ENCODE measurements at places on chromosomes 7 and 10.

DNA sequence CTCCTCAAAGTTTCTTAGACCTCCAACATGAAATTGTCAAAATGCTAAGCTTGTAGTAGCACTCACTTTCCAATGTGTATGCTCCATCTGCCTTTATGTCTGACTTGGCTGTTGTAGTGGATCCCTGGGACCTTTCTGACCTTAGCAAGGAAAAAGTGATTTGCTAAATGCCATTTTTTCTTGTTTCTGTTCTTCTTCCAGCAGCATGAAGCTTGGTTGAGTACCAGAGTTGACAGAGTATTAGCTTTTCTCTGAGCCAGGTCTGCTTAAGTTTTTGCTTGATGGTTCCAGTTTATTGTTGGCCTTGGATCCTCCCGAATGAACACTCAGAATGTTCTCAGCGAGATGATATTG, 168.7 kb downstream of the SND1 start:
- peaks cover 28% of the 10 kb centered on the region for H3K36me3 ChIP-seq
- peaks cover 36% of the 10 kb centered on the region for H3K4me1 ChIP-seq
- H3K4me3 ChIP-seq = peak overlapping the region; percentile 28
- no peaks in the 10 kb centered on the region for H3K27me3 ChIP-seq

DNA sequence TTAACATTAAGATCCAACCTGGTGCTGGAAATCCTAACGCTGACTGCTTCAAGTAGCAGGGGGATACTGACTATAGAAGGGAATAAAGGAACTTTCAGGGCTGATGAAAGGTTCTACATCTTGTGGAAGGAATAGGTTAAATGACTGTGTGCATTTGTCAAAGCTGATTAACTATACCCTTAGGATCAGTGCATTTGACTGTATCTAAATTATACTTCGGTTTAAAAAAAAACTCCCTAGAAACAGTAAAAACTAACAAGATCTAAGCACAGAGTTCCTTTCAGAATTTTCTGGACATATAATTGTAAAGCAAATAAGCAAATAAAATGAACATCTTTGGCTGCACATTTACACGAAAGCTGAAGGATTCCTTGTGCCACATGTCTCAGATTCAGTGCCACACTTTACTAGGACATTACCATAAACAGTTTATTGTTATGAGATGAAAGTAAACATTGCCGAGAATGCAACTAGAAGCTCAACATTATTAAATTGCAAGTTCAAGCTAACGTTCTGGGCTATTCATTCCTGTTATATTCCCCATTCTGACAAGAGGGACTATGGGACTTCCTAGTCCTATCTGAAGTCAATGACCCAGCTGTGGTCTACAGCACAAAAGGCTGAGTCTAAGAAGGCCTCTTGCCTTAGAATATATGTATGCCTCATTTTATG, 20.7 kb downstream of the ANK3 start:
- no peaks in the 10 kb centered on the region for H3K36me3 ChIP-seq
- no peaks in the 10 kb centered on the region for H3K27me3 ChIP-seq
- no peak for ATAC-seq
- no peak overlapping the region for H3K4me3 ChIP-seq

DNA sequence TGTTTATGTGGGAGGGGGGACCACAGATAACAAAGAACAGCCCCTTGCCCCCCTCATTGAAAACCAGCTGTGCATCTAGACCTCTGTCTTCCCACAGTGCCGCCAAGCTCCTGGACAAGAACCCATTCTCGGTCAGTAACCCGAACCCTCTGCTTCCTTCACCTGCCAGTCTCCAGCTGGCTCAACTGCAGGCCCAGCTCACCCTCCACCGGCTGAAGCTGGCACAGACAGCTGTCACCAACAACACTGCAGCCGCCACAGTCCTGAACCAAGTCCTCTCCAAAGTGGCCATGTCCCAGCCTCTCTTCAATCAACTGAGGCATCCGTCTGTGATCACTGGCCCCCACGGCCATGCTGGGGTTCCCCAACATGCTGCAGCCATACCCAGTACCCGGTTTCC, 91.0 kb upstream of the PDCD4 start:
- H3K27me3 ChIP-seq = no peaks in the 10 kb centered on the region
- no peak for ATAC-seq
- H3K27ac ChIP-seq = peak overlapping the region; percentile 50
- no peaks in the 10 kb centered on the region for H3K36me3 ChIP-seq

DNA sequence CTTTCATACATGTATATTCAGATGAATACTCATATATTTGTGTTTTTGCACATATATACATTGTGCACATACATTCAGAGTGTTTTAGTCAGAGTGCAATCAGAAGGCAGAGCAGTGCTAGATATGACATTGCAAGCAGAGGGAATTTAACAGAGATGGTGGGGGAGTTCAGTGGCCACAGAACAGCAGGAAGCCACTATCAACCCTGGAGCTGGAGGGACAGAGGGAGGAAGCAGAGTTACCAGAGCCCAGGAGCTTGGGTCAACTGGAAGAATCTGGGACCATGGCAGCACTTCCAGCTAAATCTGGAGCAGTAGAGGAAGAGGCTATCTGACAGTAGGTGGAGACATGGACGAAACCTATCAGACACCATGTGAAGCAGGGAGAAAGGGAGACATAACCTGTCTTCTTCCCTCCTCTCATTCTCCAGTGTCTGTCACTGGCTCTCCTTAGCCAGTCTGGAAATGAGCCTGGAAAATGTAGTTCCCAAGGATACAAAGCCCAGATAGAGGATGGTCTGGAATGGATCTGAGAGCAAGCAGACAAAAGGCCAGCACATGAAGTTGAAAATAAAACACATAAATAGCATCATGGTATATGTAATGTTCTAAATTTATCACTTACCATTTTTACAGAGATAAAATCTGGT, 33.6 kb upstream of the HERPUD2 start:
- H3K27ac ChIP-seq = no peak overlapping the region
- peaks cover 23% of the 10 kb centered on the region for H3K4me1 ChIP-seq
- no peaks in the 10 kb centered on the region for H3K36me3 ChIP-seq
- no peak for ATAC-seq

- H3K4me3 ChIP-seq = no peak overlapping the region
- no peaks in the 10 kb centered on the region for H3K27me3 ChIP-seq
- H3K36me3 ChIP-seq = no peaks in the 10 kb centered on the region
- H3K27ac ChIP-seq = no peak overlapping the region
Observed at GRCh38 chr10:94156453-94156852, 162.7 kb downstream of the PLCE1 start.

GRCh38 chr10:125252937-125253336, 92.6 kb upstream of the CTBP2 start:
- H3K4me1 ChIP-seq = no peaks in the 10 kb centered on the region
- ATAC-seq = no peak
- H3K27me3 ChIP-seq = no peaks in the 10 kb centered on the region
- no peak overlapping the region for H3K27ac ChIP-seq
- H3K36me3 ChIP-seq = no peaks in the 10 kb centered on the region

- no peaks in the 10 kb centered on the region for H3K4me1 ChIP-seq
- no peak overlapping the region for H3K4me3 ChIP-seq
- H3K27me3 ChIP-seq = peaks cover 3% of the 10 kb centered on the region
- no peak for ATAC-seq
Observed at GRCh38 chr7:12941512-12941911, 254.1 kb downstream of the ARL4A start.

DNA sequence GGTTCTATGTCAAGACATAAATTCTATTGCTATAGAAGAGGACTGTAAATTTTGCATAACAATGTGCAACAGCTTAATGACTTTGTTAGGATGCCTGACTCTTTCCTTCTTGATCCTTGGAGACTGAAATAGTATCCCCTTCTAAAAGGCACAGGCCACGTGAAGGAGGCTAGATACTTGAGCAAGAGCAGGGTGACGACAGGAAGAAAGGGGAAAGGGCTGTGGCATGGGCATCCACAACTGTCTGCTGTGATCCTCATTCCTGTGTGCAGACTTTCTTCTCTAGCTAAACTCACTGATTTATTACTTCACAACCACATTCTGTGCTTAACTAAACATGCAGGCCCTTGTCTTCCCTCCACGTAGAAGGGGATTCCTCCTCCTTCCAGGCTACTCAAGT, 1111.8 kb upstream of the C7orf33 start:
- H3K27ac ChIP-seq = no peak overlapping the region
- no peak overlapping the region for H3K4me3 ChIP-seq
- H3K27me3 ChIP-seq = no peaks in the 10 kb centered on the region
- ATAC-seq = no peak
- no peaks in the 10 kb centered on the region for H3K4me1 ChIP-seq

DNA sequence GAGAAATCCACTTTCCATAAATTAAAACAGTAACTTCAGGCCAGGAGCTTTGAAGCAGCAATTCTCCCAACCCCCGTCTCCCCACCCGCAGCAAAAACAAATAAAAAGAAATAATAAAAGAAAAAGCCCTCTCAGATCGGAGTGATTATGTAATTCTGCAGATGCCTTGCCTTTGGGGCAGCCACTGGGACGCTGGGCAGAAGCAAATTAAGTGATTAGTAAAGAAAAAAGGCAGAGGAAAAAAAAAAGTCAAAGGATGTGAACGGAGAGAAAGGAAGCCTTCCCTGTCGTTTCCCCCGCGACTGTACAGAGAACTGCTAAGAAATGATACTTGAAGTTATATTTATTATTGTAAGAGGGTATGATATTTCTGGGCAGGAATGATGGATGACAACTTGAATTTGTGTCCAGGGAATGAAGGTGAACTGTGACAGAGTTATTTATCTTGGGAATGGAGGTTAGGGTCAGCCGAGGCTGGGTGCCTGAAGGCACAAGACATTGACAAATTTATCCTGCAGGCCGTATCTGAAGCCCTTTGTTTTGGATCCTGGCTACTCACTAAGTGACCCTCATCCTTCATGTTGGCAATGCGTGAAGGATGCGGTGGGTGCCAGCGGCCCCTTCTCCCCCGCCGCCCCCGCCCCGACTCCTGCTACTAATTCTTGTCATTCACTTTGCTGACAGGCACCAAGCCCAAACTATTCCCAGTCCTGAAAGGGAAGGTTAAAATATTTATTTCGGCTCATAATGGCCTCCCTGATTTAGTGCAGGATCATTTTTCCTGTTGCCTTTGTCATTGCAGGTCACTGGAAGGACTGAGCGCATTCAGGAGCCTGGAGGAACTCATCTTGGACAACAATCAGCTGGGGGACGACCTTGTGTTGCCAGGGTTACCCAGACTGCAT, 604.0 kb downstream of the LRMDA start:
- ATAC-seq = no peak
- peaks cover 19% of the 10 kb centered on the region for H3K27me3 ChIP-seq
- H3K27ac ChIP-seq = no peak overlapping the region
- H3K36me3 ChIP-seq = no peaks in the 10 kb centered on the region
- no peak overlapping the region for H3K4me3 ChIP-seq

DNA sequence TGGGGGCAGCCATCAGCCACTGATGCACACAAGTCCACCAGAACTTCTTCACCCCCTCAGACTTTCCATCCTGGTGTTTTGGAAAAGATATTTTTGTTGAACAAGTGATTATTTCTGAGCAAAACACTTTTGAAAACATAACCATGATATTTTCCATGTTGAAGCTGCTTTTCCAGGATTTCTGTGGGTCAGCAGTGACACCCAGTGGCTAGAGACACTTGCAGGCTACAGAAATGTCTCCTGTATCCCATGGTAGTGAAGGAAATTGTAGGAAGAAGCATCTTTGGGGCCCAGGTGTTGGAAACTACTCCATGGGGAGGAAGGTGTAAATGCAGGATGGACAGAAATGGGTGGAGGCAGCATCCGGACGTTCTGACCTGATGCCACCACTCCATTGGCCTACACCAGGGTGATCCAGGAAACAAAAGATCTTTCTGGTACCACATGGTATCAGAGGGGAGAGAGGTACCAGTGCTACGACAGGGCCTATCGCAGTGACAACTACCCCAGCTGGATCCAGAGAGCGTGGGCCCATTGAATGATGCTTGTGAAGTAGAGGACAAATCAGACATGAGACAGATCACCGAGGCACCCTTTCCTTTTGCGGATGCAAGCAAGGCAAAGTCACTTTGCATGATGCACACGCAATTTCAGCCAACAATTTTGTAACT, 111.7 kb upstream of the COBL start:
- H3K36me3 ChIP-seq = no peaks in the 10 kb centered on the region
- no peaks in the 10 kb centered on the region for H3K4me1 ChIP-seq
- no peak for ATAC-seq
- H3K27me3 ChIP-seq = peaks cover 10% of the 10 kb centered on the region
- H3K27ac ChIP-seq = no peak overlapping the region
- H3K4me3 ChIP-seq = no peak overlapping the region

DNA sequence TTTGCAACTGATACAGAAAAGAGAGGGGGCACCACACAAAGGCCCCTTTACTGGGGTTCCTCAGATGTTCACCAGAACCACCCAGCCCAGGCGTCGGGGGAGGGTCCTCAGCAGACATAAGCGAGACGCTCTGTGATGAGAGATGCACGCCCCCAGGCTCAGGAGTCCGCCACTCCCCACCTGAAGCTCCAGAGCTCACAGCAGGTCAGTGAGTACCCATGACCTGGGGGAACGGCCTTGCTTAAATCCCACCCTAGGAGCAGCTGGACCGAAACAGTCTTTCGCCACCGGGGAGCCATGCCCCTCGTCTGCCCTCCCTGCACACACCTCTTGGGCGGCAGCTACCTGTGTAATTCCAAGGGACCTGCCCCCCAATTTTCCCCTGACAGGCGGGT, 2.8 kb downstream of the CRYGN start:
- no peaks in the 10 kb centered on the region for H3K27me3 ChIP-seq
- ATAC-seq = no peak
- H3K4me3 ChIP-seq = no peak overlapping the region
- H3K27ac ChIP-seq = peak overlapping the region; percentile 31
- H3K4me1 ChIP-seq = peaks cover 23% of the 10 kb centered on the region

DNA sequence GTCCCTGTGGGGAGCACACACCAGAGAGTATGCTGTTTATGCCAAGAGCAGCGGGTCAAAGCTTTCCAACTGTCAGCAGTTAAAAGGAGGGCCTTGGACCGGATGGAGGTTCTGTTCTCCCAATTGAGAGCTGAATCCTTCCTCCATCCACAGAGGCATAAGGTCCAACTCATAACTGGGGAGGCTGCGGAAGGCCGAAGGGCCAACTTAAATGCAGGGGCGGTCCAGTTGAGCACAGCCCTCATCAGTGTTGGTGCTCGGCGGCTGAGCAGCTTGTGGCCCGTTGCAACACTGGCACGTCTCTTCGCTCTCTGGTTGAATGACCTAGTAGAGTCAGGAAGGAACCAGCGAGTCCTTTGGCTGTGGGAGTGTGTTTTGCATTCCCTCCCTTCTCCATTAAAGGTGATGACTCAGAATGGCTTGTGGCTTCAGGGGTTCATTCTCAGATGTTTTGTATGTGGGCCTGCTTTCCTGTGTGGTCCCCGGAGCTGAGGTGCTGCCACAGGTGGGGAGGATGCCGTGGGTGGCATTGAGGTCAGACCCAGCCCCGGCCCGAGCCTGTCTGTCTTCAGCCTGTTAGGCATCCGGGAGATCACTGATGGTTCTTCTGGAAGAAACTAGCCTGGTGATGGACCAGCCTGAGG, 44.8 kb upstream of the DMBT1 start:
- peak; percentile 95 for ATAC-seq
- peak overlapping the region; percentile 65 for H3K4me3 ChIP-seq
- no peaks in the 10 kb centered on the region for H3K27me3 ChIP-seq
- H3K27ac ChIP-seq = peak overlapping the region; percentile 54
- peaks cover 16% of the 10 kb centered on the region for H3K4me1 ChIP-seq
- no peaks in the 10 kb centered on the region for H3K36me3 ChIP-seq

GRCh38 chr10:91253300-91253699, 32.8 kb downstream of the PCGF5 start:
- no peak overlapping the region for H3K27ac ChIP-seq
- no peak overlapping the region for H3K4me3 ChIP-seq
- ATAC-seq = no peak
- H3K27me3 ChIP-seq = no peaks in the 10 kb centered on the region
- H3K36me3 ChIP-seq = peaks cover 76% of the 10 kb centered on the region

- no peaks in the 10 kb centered on the region for H3K36me3 ChIP-seq
- no peak overlapping the region for H3K4me3 ChIP-seq
- no peak for ATAC-seq
- H3K27me3 ChIP-seq = no peaks in the 10 kb centered on the region
Observed at GRCh38 chr10:126314863-126315493, 73.3 kb downstream of the ADAM12 start.

Measured in activated T-helper 17 cell treated with anti-CD3 and anti-CD28 coated beads, Interleukin-2, amount 50 U/mL, for 72 hours (primary cell).